ENCODE measurements at places on chromosomes 7 and 10. TPM values are rescaled to one million over a fixed set of nuclear protein-coding genes. Genes with fewer than 3 reads are reported as not detected.
A peak's percentile ranks its signal among the peaks of the same experiment; 100 is the strongest.

TUBB8 gene
- total RNA-seq, result not detected

IQCE gene
- total RNA-seq, result 7.5 TPM

SPDYE6 gene
- not detected for total RNA-seq

ITIH2 gene
- total RNA-seq, result not detected

VWDE gene
- 0.27 TPM for total RNA-seq

CNNM1 gene
- total RNA-seq, result 1.2 TPM

NEUROD6 gene
- total RNA-seq, result not detected

MCMBP gene
- total RNA-seq, result 36.8 TPM

WDR86 gene
- 15.3 TPM for total RNA-seq

ANKRD26 gene
- total RNA-seq, result 8.8 TPM

RELN gene
- 5.0 TPM for total RNA-seq

DNA sequence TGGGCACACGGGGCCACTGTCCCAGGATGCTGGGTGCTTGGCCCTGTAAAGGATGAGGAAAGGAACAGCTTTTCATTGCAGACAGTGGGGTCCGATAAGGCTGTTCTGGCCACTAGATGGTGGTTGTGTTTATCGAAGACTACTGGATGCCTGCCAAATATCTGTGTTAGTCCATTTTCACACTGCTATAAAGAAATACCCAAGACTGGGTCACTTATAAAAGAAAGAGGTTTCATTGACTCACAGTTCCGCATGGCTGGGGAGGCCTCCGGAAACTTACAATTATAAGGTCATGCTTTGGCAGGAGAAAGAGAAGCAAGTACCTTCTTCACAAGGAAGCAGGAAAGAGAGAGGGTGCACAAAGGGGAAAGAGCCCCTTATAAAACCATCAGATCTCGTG, 32.2 kb upstream of the GARS1 start:
- no peak for DNase-seq

GRCh38 chr10:91339729-91340128, 70.4 kb upstream of the HECTD2 start:
- DNase-seq, result no peak

GRCh38 chr10:8035641-8036470, 18.6 kb upstream of the GATA3 start:
- DNase-seq, result no peak

DNA sequence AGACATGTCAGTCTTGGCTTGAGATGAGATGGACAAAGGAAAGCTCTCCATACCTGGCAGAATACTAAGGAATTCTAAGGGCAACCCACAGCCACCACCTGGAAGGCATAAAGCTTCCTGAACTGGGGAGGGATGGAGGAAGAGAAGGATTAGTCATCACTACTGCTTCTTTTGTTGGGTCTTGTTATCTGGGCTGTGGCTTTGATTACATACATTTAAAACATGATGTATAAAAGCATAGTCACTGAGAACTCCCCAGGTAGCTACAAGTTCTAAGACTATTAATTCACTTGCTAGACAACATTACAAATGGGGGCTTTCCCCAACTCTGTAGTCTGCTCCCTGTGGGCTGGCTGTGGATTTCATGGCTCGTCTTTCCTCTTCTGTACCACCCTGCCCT, 58.2 kb downstream of the RBM33 start:
- DNase-seq, result no peak

DNA sequence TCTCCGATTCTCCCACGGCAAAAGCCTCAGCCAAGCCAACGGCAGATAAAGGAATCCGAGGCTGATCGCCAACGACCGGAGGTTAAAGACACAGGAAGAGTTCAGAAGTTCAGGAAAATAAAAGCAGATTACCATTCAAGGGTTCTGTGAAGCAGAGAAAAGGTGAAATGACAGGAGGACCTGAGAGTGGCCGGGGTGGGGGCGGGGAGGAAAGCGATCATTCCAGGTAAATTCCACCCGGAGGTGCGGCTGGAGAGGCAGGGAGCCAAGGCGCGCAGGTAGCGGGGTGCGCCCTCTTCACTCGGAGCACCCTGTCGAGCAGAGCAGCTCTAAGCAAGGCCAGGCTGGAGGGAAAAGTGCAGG, 35.3 kb upstream of the SEPHS1 start:
- DNase-seq, result no peak

GRCh38 chr10:102779680-102780526, 36.2 kb downstream of the WBP1L start:
- DNase-seq, result no peak

DNA sequence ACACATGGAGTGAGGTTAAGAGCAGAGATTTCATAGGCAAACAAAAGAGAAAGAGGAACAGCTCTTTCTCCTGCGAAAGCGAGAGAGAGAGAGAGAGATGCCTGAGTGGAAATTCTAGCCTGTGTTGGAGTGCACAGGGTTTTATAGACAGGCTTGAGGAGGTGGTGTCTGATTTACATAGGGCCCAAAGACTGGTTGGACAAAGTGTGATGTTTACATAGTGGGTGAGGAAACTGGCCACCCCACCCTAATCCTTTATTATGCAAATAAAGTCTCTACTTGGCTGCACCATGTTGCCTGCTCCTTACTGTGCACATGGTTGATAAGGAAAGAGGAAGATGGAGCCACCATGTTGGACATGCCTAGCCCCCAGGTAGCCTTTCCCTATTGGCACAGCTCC, 967.8 kb upstream of the SORCS1 start:
- DNase-seq, result no peak

DNA sequence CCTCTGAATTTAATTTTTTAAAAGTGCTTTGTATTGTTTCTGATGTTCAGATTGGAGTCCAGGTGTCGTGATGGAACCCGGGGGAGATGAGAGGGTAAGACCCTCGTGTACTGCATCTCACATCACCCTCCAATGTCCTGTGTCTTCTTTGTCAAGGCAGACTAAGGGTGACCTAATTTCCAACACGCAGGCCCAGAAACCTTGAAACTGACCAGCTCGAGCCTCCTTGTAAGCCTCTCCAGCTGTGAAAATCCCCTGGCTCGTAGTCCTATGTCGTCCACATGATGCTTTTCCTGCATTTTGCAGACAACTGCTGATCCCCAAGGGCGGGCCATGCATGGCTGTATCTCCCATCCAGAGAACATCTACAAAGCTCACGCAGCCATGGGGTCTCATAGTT, 220.2 kb downstream of the ARHGAP12 start:
- no peak for DNase-seq

GRCh38 chr7:81158189-81158588, 239.3 kb upstream of the SEMA3C start:
- DNase-seq, result no peak

- DNase-seq, result no peak
Measured at GRCh38 chr7:153640586-153640985, 411.6 kb upstream of the DPP6 start.

DNA sequence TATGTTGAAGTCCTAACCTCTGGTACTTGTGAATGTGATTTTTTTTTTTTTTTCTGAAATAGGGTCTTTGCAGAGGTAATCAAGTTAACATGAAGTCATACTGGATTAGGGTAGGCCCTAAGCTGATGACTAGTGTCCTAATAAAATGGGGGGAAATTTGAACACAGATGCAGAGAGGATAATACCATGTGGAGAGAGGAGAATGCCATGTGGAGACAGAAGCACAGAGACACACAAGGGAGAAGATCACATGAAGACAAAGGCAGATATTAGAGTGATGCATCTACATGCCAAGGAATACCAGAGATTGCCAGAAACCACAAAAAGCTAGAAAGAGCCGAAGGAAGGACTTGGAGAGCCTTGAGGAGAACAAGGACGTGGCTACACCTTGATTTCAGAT, 28.5 kb upstream of the ARMC3 start:
- no peak for DNase-seq

- no peak for DNase-seq
Measured at GRCh38 chr10:42790835-42791234, 8.2 kb downstream of the BMS1 start.

DNA sequence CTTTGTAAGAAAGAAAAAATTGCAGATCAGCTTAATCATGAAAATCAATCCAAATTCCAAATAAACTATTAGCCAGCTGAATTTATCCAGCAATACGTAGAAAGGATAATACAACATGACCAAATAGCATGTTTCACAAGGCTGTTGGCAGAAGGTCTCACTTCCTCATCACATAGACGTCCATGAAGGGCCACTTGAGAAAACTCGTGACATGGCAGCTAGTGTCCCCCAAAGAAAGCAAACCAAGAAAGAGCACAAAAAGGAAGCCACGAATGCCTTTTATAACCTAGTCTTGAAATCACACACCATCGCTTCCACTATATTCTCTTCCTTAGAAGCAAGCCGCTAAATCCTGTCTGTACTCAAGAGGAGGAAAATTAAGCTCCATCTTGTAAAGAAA, 105.6 kb upstream of the NRBF2 start:
- DNase-seq, result no peak

DNA sequence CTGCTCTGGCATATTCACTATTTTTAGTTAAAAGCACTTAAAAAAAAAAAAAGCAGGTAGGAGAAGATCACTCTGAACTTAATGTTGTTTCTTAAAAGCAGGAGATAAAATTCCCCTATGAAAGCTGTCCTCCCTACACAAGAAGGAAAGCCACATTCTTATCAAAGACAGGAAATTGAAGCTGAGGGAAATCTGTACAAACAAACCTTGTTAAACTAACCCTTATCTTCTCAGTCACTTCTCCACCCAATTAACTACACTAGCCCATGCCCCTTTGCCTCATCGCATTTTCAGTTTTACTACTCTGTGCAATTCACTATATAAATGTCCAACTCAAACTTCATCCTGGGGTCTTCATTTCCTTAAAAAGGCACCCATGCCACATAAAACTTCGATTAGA, 2.7 kb upstream of the CDCA7L start:
- DNase-seq, result no peak

GRCh38 chr10:31759124-31759798, 169.4 kb downstream of the ARHGAP12 start:
- DNase-seq, result peak; percentile 76

- no peak for DNase-seq
Measured at GRCh38 chr7:154984601-154985188, 18.2 kb downstream of the PAXIP1 start.

DNA sequence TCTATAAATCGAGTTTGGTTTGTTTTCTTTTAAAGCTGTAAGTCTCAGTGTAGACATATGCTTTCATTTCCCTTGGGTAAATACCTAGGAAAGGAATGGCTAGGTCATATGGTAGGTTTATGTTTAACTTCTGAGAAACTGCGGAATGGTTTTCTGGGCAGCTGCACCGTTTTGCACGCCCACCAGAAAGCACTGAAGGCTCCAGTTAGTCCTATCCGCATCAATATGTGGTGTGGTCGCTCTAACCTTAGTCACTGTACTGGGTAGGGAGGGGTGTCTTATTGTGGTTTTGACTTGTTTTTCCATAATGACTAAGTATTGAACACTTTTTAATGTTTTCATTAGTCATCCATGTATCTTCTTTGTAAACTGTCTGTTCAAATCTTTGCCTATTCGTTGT, 279.5 kb upstream of the AKR1E2 start:
- no peak for DNase-seq

GRCh38 chr7:2551418-2551817, 3.9 kb downstream of the BRAT1 start:
- DNase-seq, result peak; percentile 29

- no peak for DNase-seq
Measured at GRCh38 chr7:12985228-12985627, 297.8 kb downstream of the ARL4A start.

DNA sequence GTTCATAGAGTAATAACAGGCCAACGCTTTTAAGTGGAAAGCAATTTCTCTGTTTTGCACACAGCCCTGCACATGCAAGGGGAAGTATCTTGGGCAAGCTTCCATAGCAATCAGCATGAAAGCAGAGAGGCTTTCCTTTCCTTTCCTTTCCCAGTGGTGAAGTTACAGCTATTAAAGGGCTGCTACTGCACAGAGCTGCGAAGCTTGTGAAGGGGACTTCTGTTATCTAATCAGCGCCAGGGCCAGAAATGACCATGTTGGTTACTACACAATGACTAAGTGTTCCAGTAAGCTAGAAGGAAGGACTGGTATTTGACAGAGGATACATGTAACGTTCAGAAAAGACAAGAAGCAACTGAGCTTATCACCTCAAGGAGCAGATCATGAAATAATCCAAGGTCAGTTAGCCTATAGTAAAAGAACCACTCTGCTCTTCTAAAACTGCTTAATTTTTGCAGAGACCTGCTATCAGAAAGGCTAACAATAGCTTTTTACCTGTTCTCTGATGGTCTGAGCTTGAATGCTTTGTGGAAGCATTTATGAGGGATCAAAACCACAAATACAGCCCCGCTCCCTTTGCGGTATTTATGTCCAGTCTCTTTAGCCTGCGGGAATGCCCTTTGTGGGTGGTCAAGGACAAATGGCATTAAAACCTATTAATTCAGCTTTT, 45.9 kb downstream of the SGMS1 start:
- no peak for DNase-seq

- DNase-seq, result no peak
Measured at GRCh38 chr10:35005868-35006267, 84.3 kb downstream of the CUL2 start.

- DNase-seq, result peak; percentile 93
Measured at GRCh38 chr7:5248201-5248885, 34.4 kb upstream of the SLC29A4 start.

GRCh38 chr10:51206500-51206899, 132.2 kb downstream of the PRKG1 start:
- DNase-seq, result no peak

DNA sequence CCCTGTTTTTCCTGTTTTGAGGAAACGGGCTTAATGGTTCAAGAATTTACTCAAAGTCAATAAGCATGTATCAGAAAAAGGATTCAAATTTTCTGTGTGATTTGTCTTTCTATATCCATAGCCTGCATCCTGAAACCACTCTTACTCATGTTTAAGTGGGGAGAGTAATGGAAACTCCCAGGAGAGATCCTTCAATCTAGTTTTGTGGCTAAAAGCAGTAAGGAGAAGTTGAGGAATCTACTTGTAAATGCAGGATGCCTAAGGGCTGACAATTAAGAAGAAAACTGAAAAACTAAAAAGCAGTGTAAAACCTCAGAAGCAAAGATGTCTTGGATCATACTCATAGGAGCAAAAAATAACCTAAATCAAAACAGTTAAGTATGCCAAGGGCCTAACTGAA, 68.1 kb upstream of the GRID1 start:
- DNase-seq, result no peak

GRCh38 chr10:113290137-113290536, 262.7 kb upstream of the HABP2 start:
- DNase-seq, result no peak

DNA sequence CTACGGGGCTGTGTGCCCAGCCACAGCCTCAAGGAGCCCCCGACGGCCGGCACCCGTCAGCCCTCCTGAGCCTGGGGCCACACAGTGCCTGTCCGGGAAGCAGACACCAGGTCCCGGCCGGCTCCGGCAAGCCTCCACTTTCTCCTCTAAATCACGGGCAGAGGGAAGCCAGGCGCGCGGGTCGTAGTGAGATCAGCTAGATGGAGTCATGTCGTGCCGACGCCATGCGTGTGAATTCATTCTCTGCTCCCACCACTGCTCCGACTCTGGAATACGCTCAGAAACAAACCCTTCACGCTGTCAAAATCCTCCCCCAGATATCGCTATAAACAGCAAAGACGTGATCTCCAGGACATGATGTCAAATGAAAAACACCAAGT, 93.7 kb upstream of the DNAAF5 start:
- DNase-seq, result no peak

All from sigmoid colon (tissue), 7 donors.